ENCODE measurements at places on chromosomes 11 and 22. TPM values are rescaled to one million over a fixed set of nuclear protein-coding genes. Genes with fewer than 3 reads are reported as not detected.
A peak's percentile ranks its signal among the peaks of the same experiment; 100 is the strongest.

DNA sequence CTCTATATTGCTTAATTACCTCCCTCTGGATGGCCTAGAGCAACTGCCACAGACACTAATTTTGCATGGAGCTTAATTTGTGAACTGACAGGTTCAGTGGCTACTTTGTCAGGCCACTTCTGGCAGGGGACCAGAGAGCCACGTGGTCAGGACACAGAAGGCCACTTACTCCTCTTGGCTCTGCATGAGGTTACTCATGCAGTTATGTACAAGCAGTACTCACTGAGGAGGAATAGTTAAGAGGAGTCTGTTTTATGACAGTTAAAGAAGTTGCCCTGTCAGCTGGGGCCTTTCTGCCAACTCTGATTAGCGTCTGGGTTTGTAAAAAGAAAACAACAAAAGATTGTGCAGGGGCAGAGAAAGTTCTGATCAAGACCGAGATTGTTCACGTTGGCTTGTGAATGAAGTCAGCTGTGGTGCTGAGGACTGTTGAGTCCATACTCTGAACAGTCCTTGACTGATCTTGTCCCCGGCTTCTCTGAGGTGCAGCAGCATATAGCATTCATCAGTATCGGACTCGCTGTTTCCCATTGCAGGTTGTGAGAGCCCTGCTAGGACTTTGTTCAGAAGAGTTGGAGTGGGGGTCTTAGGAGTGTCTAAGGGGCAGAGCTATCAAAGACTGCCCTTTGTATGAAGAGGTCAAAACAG, 41.4 kb downstream of the PPFIBP2 start:
- DNase-seq, result peak; percentile 53

DNA sequence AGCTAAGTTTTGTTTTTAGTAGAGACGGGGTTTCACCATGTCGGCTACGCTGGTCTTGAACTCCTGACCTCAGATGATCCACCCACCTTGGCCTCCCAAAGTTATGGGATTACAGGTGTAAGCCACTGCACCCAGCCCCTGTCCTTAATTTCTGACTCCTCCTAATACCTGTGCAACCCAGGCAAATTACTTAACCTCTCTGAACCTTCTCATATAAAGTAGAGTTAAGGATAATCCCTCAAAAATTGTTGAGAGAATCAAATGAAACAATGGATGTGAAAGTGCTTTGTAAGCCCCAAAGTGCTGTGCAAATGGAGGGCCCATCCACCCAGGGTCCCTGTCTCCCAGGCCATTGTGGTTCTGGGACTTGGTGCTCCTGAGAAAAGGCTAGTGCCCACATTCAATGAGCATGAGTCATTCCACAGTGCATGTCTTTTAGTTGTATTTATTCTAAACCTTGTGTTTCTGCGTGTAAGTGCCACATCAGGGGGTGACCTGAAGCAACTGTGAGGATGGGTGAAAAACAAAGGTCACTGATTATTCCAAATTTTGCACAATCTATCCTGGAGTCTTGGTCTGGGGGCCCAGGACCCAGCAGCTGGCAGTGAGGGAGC, 61.4 kb upstream of the PTPRJ start:
- no peak for DNase-seq

DNA sequence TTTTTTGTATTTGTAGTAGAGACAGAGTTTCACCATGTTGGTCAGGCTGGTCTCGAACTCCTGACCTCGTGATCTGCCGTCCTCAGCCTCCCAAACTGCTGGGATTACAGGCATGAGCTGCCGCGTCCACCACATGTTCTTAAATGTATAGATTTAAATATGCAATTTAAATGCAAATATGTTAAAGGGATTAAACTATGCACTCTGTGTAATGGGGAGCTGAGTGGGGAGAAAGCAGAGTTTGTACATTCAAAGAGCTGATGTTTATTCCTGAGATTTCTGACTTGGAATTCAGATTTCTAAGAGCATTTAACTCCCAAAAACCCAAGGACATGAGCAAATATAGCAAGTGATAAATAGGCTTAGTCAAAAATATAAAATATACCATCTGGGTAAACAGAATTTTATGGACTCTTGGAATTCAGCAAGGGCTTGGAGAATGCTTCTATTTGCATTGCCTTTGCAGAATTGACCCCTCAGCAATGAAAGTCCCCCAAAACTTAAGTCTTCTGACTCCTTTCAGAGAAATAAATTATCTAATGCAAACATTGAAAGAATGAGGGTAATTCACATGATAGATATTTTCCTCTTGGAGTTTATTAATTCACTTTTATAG, 170.6 kb downstream of the LUZP2 start:
- no peak for DNase-seq

- DNase-seq, result no peak
Measured at GRCh38 chr11:68498321-68498720, 37.8 kb downstream of the PPP6R3 start.

Gene MMP8
- total RNA-seq, result 0.16 TPM
